OCI-LY7 (cell line): ENCODE measurements at places on chromosomes 2 and 18.

DNA sequence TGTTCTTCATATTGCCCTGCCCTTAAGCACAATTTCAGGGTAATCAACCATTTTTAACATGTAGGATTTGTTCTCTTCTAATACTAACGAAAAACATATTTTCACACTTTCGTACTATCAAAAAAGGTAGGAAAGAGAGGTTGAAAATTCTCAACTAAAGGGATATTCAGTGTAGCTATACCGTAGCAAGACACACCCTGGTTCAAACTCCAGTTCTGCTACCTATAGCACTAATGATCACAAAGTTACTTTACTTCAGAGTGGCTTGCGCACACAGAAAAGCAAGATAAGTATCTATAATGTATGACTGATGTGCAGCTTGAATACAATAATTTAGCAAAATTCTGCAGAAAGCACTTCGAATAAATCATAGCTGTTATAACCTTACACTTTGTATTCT is 125.8 kb upstream of the CD226 start:
- DNase-seq: no peak

- DNase-seq: no peak
These were observed 86.2 kb upstream of the RAB27B start for GRCh38 chr18:54742120-54742519.

DNA sequence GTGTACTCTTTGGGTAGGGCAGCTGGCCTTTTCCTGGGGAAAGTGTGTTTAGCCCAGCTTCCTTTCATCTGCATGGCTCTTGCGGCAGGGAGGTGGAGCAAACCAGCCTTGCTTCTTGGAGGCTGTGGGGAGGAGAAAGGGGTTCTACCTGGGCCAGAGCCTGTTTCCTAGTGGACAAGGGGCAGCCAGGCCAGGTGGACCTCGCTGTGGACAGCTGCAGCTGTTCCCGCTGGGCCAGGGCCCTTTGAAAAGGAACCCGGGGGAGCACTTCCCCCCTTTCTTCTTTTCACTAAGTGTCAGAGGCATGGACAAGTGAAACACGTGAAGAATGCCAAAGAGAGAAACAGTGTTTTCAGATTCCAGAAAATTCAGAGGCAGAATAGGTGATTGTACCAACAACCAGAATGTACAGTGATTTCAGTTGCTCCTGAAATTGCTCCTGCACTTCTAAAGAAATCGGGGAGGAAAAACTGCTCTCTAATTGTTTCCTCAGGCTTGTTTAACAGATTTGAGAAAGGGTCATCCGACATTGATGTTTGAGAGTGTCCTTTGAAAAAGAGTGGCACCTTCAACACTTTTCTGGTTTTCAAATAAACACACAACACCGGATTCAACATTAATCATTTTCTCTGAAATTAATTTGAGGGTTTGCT is 3.9 kb downstream of the GLI2 start:
- no peak for DNase-seq

- DNase-seq: no peak
These were observed 109.5 kb downstream of the CABYR start for GRCh38 chr18:24248359-24248758.

DNA sequence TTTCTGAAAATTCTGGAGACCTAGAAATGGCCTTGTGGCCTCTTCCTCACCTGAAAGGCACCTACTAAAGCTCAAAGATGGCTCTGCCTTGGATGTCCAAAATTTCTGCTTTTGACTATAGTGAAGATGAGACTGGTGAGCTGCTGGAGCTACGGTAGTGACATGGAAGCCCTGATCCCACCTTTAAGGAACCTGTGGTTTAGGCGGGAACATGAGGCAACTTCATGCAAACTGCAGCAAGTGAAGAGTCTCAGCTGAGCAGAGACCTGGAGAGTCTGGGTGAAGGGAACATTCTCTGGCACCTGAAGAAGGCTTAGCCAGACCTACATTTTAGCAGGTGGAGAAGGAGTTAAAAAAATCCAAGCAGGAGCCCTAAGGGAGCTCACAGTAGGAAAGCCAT is 40.0 kb downstream of the GORASP2 start:
- no peak for DNase-seq

DNA sequence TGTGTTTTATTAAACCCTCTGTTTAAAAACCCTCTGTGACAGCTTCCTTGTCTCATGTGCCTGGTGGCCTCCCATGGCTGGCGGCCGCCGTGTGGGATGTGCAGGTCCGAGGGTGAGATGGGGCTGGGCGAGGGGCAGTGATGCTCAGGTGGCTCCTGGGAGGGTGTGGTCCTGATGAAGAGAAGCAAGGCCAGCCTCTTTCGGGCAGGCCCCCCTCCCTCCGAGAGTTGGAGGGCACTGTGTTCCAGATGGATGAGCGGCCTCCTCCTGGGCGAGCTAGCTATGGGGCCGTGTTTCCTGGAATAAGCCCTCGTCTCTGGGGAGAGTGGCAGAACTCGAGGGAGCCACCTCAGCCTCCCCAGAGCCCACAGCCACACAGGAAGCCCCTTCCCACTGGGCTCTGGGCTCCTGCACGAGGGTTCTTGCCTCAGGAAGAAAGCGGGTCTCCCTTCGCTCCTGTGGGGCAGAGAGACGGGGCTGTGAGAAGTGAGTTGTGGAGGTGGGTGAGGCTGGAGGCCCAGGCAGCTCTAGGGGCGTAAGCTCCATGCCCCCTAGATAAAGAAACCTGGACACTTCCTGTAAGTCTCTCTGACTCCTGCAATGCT is 72.1 kb downstream of the ASB1 start:
- no peak for DNase-seq

GRCh38 chr2:113171334-113172075 is 2.3 kb upstream of the PSD4 start:
- no peak for DNase-seq

GRCh38 chr2:240397924-240398645 is 37.4 kb upstream of the GPC1 start:
- DNase-seq: no peak

- DNase-seq: no peak
These were observed 88.9 kb upstream of the TMEM200C start for GRCh38 chr18:5984245-5984644.

GRCh38 chr18:12014521-12015415 is 33.5 kb downstream of the IMPA2 start:
- no peak for DNase-seq

- no peak for DNase-seq
These were observed 28.1 kb downstream of the PIK3C3 start for GRCh38 chr18:41982942-41983660.

DNA sequence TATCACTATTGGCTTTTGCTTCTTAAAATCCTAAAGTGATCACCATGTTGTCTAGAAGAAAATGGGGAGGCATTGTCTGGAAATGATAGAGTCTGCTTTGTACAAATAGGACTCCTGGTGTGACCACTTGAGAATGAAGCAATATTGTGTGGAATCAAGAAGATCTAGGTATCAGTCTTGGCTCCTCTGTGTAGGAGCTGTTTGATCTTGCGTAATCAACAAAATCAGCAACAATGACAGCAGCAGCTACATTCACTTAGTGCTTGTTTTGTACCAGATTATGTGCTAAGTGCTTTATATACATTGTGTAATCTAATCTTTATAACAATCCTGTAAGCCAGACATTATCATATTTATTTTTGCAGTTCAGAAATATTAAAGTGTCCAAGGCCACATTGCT is 17.8 kb downstream of the NCOA1 start:
- no peak for DNase-seq

DNA sequence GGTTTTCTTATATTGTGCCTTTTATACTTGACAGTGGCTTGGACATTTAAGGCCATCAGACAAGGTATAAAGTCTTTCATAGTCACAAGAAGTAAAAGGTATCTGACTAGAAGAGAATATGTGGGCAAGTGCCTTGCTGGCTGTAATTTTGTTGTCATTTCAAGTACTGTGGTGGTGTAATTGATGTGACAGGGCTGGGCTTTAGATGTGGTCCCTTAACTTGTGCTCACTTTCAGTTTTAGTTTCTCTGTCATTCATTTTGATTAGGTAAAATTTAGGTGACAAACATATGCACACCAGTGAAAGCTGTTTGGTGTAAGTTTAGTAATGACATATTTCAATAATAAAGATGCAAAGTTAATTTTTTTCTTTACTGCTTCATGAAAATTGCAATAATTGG is 31.2 kb upstream of the TBR1 start:
- DNase-seq: no peak

GRCh38 chr2:100984892-100985307 is 17.2 kb upstream of the RPL31 start:
- DNase-seq: peak; percentile 77

GRCh38 chr2:191933307-191934105 is 86.6 kb upstream of the CAVIN2 start:
- no peak for DNase-seq

DNA sequence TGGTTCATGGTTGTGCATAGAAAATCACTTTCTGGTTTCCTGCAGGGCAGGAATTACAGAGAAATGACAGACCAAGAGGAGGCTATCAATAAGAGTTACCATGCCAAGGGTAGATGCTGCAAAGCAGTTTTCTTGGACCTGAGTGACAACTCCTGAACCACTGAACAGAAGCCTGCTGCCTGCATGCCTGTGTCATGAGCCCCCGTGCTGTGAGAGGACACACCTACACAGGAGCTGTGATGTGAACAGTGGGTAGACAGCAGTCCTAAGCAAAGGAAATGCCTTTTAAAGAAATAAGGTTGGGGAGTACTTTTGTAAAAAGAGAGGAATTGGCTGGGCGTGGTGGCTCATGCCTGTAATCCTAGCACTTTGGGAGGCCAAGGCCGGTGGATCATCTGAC is 54.2 kb upstream of the CREB1 start:
- DNase-seq: no peak

DNA sequence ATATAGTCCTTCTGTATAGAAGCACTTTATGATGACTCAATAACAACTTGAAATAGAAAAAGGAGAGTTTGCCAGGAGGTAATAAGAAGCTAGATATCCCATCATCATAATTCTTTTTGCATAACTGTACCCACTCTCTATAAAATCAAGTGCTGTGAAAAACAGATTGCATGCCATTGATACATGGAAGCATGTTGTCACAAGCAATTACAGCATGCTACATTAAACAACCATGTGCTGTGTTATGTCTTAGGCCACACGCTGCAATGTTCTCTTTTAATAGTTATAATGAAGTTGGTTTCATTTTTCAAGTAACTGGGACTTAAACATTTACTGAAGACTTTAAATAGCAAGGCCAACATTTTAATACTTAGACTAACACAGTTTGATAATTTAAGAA is 264.2 kb downstream of the RPRM start:
- DNase-seq: no peak

- DNase-seq: no peak
These were observed 3.6 kb downstream of the IHH start for GRCh38 chr2:219056896-219057708.

DNA sequence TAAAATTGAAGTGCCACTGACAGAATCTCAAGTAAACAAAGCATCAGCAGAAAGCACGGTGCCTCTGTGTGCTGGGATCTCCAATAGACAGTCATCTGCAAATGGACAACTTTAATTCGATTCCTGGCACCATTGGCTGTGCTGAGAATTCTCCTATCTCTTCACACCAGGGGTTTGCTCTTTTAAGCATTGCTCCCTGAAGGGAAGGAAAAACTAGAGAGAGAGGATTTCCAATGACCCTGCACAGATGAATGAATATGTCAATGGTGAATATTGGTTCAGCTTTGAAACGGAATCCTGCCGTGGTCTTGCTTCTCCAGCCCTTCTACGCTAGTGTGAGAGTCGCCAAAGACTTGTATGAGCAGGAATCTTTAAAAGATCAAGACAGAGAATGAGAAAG is 97.9 kb downstream of the FIGN start:
- DNase-seq: no peak

- no peak for DNase-seq
These were observed 12.9 kb upstream of the SALL3 start for GRCh38 chr18:78966793-78967106.

- DNase-seq: no peak
These were observed 242.2 kb upstream of the FANCL start for GRCh38 chr2:58483307-58483706.

GRCh38 chr2:214651451-214651850 is 158.0 kb downstream of the BARD1 start:
- no peak for DNase-seq
